Astrocyte (in vitro differentiated cells and primary cell): ENCODE measurements at places on chromosomes 13 and 19.

DNA sequence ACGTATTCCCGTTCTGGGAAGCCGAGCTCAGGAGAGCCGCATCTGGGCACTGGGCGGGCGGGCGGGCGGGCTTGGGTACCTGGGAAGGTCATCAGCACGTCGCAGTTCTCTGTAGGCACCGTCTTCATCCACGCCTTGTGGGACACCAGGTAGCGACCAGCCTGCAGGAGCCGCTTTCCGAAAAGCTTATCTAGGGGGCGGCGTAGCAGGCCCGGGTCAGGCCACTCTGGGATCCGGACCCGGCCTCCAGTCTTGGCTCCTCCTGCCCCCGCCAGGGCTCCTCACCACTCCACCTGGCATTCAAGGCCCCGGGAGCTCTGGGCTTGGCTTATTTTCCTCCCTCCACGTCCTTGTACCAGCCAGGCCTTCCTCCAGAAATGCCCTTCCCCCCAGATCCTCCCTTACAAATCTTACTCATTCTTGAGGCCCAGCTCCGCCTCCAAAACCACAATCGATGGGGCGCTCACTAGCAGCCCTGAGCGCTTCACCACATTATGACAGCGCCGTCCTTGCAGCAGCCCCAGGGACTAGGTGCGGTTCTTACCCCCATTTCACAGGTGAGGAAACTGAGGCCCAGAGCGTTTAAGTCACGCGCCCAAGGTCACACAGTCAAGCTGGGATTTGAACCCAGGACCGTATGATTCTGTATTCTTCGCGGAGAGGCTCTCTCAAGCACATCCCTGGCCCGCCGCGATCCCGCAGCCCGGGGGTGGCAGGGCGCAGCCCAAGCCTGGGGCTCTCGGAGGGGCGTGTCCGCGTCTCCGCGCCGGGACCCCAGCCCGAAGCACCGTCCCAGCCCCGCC is 843 bp downstream of the ANO8 start:
- H3K4me3 ChIP-seq, result peak overlapping the region; percentile 78
- H3K27me3 ChIP-seq, result no peaks in the 10 kb centered on the region
- peak overlapping the region; percentile 46 for H3K27ac ChIP-seq
- peaks cover 19% of the 10 kb centered on the region for H3K4me1 ChIP-seq
- H3K36me3 ChIP-seq, result no peaks in the 10 kb centered on the region

- H3K4me1 ChIP-seq, result no peaks in the 10 kb centered on the region
- no peaks in the 10 kb centered on the region for H3K36me3 ChIP-seq
- DNase-seq, result no peak
Measured at GRCh38 chr13:76048131-76048530, 412.0 kb downstream of the LMO7 start.

- H3K4me3 ChIP-seq, result no peak overlapping the region
- H3K27ac ChIP-seq, result no peak overlapping the region
- peaks cover 3% of the 10 kb centered on the region for H3K4me1 ChIP-seq
- no peaks in the 10 kb centered on the region for H3K36me3 ChIP-seq
Measured at GRCh38 chr19:36051236-36051635, 2.8 kb downstream of the THAP8 start.

- H3K4me1 ChIP-seq, result no peaks in the 10 kb centered on the region
- H3K27me3 ChIP-seq, result no peaks in the 10 kb centered on the region
- H3K27ac ChIP-seq, result no peak overlapping the region
- H3K4me3 ChIP-seq, result no peak overlapping the region
- peaks cover 3% of the 10 kb centered on the region for H3K36me3 ChIP-seq
- DNase-seq, result no peak
Measured at GRCh38 chr19:58460039-58460438, 6.8 kb upstream of the ZNF324 start.

- H3K36me3 ChIP-seq, result no peaks in the 10 kb centered on the region
- H3K27ac ChIP-seq, result no peak within 1 kb of the TSS
- H3K4me1 ChIP-seq, result peaks cover 11% of the 10 kb centered on the region
- H3K4me3 ChIP-seq, result peak within 1 kb of the TSS; percentile 44
- no peak for DNase-seq
- peaks cover 13% of the 10 kb centered on the region for H3K27me3 ChIP-seq
Measured at GRCh38 chr19:45498411-45499195, at the start of gene PPM1N. Gene PPM1N, plus strand, starts transcription at chr19:45498443. Its CDS starts 30 bp downstream, at chr19:45498473.

GRCh38 chr19:10295305-10295846 is 5.6 kb downstream of the ICAM5 start:
- H3K27me3 ChIP-seq, result peaks cover 56% of the 10 kb centered on the region
- no peak for DNase-seq
- H3K4me1 ChIP-seq, result peaks cover 25% of the 10 kb centered on the region
- H3K27ac ChIP-seq, result no peak overlapping the region

DNA sequence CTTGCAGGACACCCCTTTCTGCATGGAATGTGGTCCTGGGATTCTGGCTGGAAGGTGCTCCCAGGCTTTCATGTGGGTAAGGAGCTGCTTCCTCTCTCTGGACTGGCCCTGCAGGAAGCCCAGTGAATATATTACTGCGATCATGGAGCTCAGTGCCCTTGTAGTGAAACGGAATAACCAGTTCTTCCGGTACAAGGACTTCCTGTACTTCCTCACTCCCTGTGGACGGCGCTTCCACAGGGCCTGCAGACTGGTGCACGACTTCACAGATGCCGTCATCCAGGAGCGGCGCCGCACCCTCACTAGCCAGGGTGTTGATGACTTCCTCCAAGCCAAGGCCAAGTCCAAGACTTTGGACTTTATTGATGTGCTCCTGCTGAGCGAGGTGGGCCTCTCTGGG is 8.0 kb downstream of the CYP4F8 start:
- no peak overlapping the region for H3K27ac ChIP-seq
- no peak overlapping the region for H3K4me3 ChIP-seq
- H3K36me3 ChIP-seq, result no peaks in the 10 kb centered on the region
- no peaks in the 10 kb centered on the region for H3K27me3 ChIP-seq
- H3K4me1 ChIP-seq, result no peaks in the 10 kb centered on the region

- H3K27me3 ChIP-seq, result no peaks in the 10 kb centered on the region
- peaks cover 2% of the 10 kb centered on the region for H3K4me1 ChIP-seq
- no peaks in the 10 kb centered on the region for H3K36me3 ChIP-seq
- no peak for DNase-seq
- H3K27ac ChIP-seq, result no peak overlapping the region
Measured at GRCh38 chr13:47474839-47475238, 526.2 kb downstream of the SUCLA2 start.
